ENCODE measurements at places on chromosomes 7 and 10.

DNA sequence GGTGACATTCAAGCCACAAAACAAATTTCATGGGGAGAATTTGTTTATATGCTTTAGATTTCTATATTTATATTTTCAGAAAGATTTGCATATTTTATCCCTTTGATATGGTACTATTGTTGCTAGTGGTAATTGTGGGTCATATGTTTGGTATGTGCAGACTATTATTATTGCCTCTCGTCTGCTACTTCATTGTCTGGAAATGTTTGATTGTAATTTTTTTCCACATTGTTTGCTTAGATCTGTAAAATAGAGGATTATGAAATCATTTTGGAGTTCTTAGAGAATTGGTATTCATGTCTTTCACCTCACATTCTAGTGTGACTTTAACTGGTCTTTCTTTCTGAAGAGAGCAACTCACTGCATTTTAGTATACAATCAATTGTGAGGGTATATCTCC is 44.7 kb downstream of the MYO3A start:
- peaks cover 10% of the 10 kb centered on the region for H3K27me3 ChIP-seq
- no peak overlapping the region for H3K27ac ChIP-seq
- no peaks in the 10 kb centered on the region for H3K36me3 ChIP-seq
- DNase-seq: no peak
- no peaks in the 10 kb centered on the region for H3K4me1 ChIP-seq
- no peak overlapping the region for H3K4me3 ChIP-seq

DNA sequence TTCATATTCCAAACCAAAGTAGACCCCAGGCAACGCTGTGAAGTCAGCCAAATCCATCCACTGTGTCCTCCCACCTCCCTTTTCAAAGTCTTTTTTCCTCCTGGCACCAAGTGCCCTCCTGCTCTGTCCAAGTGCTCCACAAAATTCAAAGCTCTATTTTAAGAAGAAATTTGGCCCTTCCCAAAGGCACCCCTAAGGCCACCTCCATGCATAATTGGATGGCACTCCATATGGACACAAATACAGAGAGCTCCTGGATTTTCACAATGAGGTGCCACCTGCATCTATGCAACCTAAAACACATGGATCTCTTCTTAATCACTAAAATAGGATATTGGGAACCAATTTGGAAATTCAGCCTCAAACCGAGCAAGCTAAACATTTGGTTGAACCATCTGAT is 121.6 kb downstream of the RELN start:
- H3K27ac ChIP-seq: no peak overlapping the region
- H3K27me3 ChIP-seq: no peaks in the 10 kb centered on the region
- H3K4me1 ChIP-seq: no peaks in the 10 kb centered on the region

DNA sequence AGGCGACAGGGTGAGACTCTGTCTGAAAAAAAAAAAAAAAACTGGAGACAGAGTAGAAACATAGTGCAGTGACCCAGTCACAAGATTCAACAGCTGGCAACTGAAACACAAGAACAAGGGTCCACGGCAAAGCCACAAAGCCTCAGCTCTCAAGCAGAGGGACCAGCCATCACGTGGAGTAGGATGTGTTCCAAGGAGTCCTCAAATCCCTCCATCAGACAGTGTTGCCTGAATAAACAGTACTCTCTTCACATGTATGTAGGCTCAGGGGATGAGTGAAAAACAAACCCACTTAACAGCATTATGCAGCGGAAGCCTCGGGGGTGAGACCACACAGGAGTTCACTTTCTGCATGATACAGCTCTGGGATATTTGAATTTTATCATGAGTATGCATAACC is 62.0 kb downstream of the SLIT1 start:
- no peak overlapping the region for H3K4me3 ChIP-seq
- H3K36me3 ChIP-seq: no peaks in the 10 kb centered on the region
- H3K27ac ChIP-seq: no peak overlapping the region
- no peak for DNase-seq
- peaks cover 6% of the 10 kb centered on the region for H3K27me3 ChIP-seq

DNA sequence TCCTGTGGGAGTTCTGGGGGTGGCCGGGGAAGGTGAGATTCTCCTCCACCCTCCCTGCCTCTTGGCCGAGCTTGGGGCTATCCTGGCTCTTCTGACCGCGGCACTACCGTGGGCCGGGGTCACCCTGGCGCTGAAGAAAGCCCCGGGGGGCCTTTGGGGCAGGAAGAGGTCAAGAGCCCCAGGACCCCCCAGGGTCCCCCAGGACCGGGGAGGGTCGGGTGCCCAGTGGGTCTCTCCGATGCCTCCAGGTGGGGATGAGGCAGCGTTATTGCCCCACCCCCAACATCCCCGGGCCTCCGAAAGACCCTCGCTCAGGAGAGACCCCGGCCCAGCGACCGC is 439 bp upstream of the KNDC1 start:
- H3K27ac ChIP-seq: no peak overlapping the region
- peaks cover 30% of the 10 kb centered on the region for H3K27me3 ChIP-seq

DNA sequence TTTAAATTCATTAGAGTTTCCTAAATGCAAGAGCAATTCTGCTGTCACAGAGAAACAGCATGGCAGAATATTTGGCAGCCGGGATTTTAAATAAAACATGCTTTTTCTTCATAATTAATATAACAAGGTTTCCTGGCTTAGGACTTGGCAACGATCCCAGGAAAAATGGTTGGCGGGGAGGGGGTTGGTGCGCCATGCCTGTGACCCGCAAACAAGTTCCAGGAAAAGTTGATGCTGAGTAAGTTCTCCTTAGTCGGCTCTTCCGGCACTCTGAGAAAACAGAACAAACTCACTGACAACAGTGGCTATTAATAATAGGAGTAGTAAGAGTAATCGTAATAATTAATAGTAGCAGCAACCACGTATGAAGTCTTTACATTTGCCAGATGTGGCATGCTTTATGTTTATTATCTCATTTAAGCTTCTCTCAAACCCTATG is 4.6 kb downstream of the HABP2 start:
- H3K4me3 ChIP-seq: no peak overlapping the region
- H3K27ac ChIP-seq: no peak overlapping the region
- DNase-seq: no peak
- H3K36me3 ChIP-seq: no peaks in the 10 kb centered on the region

GRCh38 chr10:74018241-74018640 is 20.3 kb downstream of the VCL start:
- H3K27ac ChIP-seq: no peak overlapping the region
- no peaks in the 10 kb centered on the region for H3K27me3 ChIP-seq
- peaks cover 25% of the 10 kb centered on the region for H3K4me1 ChIP-seq
- no peak overlapping the region for H3K4me3 ChIP-seq
- no peak for DNase-seq

DNA sequence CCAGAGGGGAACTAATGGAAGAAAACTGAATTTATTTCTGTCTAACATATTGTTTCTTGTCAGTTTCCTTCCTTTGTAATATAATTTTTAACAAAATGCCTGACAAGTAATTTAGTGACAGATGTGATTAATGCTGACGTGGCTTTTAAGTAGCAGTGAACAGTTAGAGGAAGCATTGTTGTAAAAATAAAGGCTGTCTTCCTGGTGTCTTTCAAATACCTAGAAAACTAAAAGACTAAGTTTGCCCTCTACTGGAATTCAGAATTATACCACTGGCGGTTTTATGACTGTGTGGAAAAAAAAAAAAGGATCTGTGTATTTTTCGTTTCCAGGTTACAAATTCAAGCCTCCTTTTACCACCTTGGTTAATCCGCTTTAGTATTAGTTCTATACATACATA is 217.1 kb upstream of the DPP6 start:
- H3K27ac ChIP-seq: no peak overlapping the region
- H3K4me3 ChIP-seq: no peak overlapping the region
- no peak for DNase-seq
- H3K4me1 ChIP-seq: no peaks in the 10 kb centered on the region
- peaks cover 2% of the 10 kb centered on the region for H3K36me3 ChIP-seq

- H3K4me3 ChIP-seq: no peak overlapping the region
Measured at GRCh38 chr10:91590904-91591796, 41.7 kb downstream of the PPP1R3C start.

GRCh38 chr7:77444123-77444522 is 28.0 kb upstream of the GSAP start:
- no peak for DNase-seq
- no peak overlapping the region for H3K27ac ChIP-seq
- H3K4me1 ChIP-seq: peaks cover 6% of the 10 kb centered on the region
- H3K27me3 ChIP-seq: no peaks in the 10 kb centered on the region
- H3K4me3 ChIP-seq: no peak overlapping the region
- H3K36me3 ChIP-seq: no peaks in the 10 kb centered on the region

DNA sequence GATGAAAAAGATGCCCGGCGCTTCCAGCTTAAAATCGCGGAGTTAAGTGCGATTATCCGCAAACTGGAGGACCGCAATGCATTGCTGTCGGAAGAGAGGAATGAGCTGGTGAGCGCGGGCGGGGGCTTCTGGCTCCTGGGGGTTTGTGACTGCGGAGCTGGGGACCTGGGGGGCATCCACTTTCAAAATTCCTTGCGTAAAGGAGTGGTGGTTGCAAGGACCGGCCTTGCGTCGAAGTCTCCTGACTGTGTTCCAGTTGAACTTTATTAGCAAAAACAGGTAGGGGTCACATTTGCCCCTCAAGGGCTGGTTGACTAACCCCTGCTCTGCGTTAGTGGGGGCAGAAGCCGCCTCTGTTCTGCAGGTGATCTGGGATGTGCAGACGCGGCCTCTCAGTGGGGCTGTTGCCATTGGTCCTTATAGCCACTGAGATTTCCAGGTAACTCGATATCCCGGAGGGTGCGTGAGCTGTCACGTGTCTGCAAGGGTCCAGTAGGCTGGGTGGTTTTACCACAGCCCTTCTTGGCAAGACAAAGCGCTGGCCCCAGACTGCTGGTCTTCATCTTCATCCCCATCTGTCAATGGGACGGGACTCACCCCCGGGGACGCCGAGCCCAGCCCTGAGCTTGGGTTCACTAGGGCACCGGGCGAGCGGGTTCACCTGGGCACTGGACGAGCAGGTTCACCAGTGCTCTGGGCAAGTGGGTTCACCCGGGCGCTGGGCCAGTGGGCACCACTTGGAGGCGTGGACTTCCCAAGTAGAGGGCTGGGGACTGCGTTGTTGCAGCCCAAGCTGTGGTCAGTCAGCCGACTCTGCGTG is 51.5 kb upstream of the DPYSL4 start:
- DNase-seq: no peak
- H3K4me1 ChIP-seq: no peaks in the 10 kb centered on the region
- H3K27me3 ChIP-seq: peaks cover 20% of the 10 kb centered on the region
- no peak overlapping the region for H3K27ac ChIP-seq

- H3K36me3 ChIP-seq: peaks cover 10% of the 10 kb centered on the region
- no peaks in the 10 kb centered on the region for H3K27me3 ChIP-seq
- peaks cover 15% of the 10 kb centered on the region for H3K4me1 ChIP-seq
- no peak for DNase-seq
- H3K4me3 ChIP-seq: no peak overlapping the region
- H3K27ac ChIP-seq: peak overlapping the region; percentile 26
Measured at GRCh38 chr7:5661942-5662341, 119.5 kb downstream of the RNF216 start.

DNA sequence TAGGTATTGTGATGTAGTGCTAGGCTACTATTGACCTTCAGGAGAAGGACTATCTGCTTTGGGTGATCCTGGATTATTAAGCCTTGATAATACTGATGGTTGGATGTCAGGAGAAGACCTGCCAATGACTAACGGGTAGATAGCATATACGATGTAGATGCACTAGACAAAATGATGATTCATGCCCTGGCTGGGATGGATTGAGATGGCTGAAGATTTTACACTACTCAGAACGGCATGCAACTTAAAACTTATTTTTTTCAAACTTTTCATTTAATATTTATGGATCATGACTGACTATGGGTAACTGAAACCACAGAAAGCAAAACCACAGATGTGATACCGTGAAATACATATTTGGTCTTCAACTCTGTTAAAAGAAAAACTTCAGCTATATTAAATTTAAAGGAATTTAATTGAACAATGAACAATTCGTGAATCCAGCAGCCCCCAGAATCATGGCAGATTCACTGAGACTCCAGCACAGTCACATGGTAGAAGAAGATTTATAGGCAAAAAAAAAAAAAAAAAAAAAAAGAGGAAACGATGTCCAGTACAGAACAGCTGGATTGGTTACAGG is 124.6 kb upstream of the CDK13 start:
- no peak overlapping the region for H3K4me3 ChIP-seq
- H3K36me3 ChIP-seq: no peaks in the 10 kb centered on the region
- no peak overlapping the region for H3K27ac ChIP-seq
- no peaks in the 10 kb centered on the region for H3K4me1 ChIP-seq
- peaks cover 46% of the 10 kb centered on the region for H3K27me3 ChIP-seq

GRCh38 chr10:7345717-7346116 is 65.1 kb downstream of the SFMBT2 start:
- no peak for DNase-seq
- H3K36me3 ChIP-seq: peaks cover 10% of the 10 kb centered on the region
- H3K4me1 ChIP-seq: peaks cover 51% of the 10 kb centered on the region
- H3K27me3 ChIP-seq: no peaks in the 10 kb centered on the region

DNA sequence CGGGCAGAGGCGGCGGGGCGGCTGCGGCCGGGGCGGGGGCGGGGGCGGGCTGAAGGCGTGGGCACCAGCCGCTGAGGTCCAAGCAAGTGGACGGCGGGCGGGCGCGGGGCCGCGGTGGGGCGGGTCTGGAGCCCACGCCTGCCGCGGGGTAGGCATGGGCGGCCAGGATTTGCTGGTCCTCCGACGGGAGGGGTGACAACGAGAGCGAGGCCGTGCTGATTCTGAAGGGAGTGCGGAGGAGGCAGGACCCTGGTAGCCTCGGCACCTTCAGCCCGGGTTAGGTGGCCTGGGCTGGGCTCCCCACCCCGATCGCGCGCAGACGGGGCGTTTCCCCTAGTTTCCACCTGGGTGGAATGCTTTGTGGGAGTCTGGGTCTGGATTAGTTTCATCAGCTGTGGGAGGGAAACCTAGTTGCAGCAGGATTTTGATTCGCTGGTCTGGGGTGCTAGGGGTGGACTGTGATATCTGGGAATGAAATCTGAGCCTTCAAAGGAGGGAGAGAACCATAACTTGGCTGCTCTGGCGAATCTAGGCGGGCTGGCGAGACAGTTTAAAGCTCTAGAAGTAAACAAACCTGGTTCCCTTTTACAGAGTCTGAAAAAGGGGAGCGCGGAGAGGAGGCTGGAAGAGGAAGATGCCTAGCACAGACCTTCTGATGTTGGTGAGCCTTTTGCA is 609 bp downstream of the SGPL1 start:
- no peaks in the 10 kb centered on the region for H3K27me3 ChIP-seq
- H3K4me1 ChIP-seq: peaks cover 37% of the 10 kb centered on the region
- H3K36me3 ChIP-seq: peaks cover 12% of the 10 kb centered on the region
- DNase-seq: peak; percentile 17
- peak overlapping the region; percentile 87 for H3K4me3 ChIP-seq
- peak overlapping the region; percentile 88 for H3K27ac ChIP-seq

DNA sequence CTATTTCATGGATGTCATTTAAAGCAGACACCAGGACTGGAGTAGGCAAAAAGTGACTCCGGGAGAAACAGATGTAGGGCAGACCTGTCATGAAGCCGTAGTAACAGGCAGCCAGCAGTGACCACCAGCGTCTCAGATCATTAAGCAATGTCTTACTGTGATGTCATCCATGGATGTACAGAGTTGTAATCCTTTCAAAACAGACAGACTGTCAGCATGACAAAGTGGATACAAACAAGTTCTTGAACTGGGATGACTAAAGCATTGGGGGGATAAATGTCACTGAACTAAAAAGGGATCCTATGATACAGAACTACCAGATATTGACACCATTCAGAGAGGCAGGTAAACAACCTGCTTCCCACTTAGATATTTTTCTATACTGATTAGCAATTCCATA is 675.5 kb downstream of the PARD3 start:
- DNase-seq: no peak
- no peak overlapping the region for H3K4me3 ChIP-seq
- H3K27ac ChIP-seq: no peak overlapping the region
- no peaks in the 10 kb centered on the region for H3K36me3 ChIP-seq
- no peaks in the 10 kb centered on the region for H3K27me3 ChIP-seq

GRCh38 chr7:4076701-4077294 is 605.3 kb upstream of the FOXK1 start:
- no peaks in the 10 kb centered on the region for H3K4me1 ChIP-seq
- no peak for DNase-seq
- peaks cover 3% of the 10 kb centered on the region for H3K36me3 ChIP-seq
- no peak overlapping the region for H3K4me3 ChIP-seq
